GM12878 (cell line): ENCODE measurements at places on chromosomes 3 and 15.

GRCh38 chr15:62647843-62648505 lies 394.6 kb upstream of the TPM1 start:
- DNase-seq: no peak

DNA sequence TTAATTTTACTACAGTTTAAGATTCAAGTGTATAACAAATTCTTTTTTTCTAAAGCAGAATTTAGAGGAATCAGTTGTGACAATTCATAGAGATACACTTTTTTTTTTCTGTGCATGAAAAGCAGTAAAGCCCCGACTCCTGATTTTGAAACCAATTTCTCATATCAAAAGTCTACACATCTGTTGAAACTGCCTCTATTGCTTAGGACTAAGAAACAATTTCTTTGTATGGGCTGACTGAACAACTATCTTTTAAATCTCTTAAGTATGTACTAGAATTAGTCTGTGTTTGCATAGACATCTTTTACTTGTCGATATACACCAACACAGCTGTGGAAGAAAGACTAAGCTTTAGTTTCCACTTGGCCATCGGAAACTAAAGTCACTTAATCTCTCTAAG lies 127.6 kb downstream of the MEIS2 start:
- no peak for DNase-seq

GRCh38 chr3:8733332-8734094 lies at the start of gene CAV3:
Gene CAV3, plus strand, starts transcription at chr3:8733802. Its CDS starts 75 bp downstream, at chr3:8733877.
- DNase-seq: no peak

DNA sequence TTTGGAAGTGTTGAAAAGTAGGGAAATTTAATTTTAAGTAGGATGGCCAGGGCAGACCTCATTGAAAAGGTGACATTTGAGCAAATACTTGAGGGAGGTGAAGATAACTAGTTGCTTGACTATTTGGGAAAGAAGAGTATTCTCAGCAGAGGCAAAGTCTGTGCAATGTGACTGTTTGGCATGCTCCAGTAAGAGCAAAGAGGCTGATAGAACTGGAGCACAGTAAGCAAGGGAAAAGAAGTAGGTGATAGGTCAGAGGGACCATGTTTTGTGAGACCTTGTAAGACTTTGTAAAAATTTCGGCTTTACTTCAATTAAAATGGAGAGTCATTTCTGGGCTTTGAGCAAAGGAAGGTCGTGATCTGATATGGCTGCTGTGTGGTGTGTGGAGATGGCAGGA lies 335.8 kb downstream of the ZIC1 start:
- no peak for DNase-seq

GRCh38 chr3:149648525-149648924 lies 9.3 kb downstream of the WWTR1 start:
- DNase-seq: no peak
